ENCODE measurements at places on chromosomes 5 and 9.

DNA sequence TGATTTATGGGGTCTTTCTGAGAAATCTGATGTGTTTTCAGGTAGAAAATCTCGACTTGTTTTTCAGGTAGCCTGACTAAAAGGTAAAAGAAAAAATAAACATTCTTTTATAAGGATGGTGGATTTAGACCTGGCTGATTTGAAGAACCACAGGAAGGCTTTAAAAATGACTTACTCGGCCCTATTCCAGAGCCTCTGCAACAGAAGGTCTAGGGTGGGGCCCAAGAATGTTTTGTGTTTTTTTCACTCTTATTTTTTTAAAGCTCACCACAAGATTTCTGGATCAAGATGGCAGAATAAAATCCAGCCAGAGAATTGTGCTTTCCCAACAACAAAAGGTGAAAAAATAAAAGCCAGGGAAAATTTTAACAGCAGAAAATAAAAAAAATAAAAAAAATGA, 59.1 kb downstream of the FNBP1 start:
- DNase-seq: no peak

DNA sequence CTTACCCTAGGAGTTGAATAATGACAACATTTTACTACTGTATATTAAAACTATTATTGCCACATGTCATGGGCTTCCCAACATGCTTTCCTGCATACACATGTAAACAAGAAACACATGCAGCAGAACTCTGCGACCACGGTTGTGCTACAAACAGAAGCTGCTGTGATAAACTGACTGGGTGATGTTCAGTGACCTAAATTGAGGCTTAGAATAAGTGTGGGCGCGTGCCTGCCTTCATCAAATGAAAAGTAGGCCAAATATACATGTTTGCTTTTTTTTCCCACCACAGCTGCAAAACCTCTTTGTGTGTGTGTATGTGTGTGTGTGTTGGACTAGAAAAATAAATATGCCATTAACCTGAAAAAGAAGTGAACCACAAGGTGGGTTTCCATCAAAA, 1202.1 kb downstream of the PTPRD start:
- DNase-seq: no peak

- DNase-seq: no peak
Observed at GRCh38 chr9:99261923-99262322, 39.8 kb downstream of the SEC61B start.

- DNase-seq: no peak
Observed at GRCh38 chr9:16150501-16150900, 597.7 kb downstream of the CCDC171 start.

GRCh38 chr9:33046061-33046460, 21.0 kb downstream of the DNAJA1 start:
- DNase-seq: no peak

- DNase-seq: peak; percentile 47
Observed at GRCh38 chr9:128099932-128100491, 27.5 kb downstream of the PTGES2 start.

- no peak for DNase-seq
Observed at GRCh38 chr5:53239301-53239990, 129.9 kb upstream of the MOCS2 start.

- no peak for DNase-seq
Observed at GRCh38 chr9:71498691-71499090, 269.6 kb downstream of the CEMIP2 start.

- DNase-seq: no peak
Observed at GRCh38 chr9:76987594-76988200, 31.8 kb upstream of the FOXB2 start.

- no peak for DNase-seq
Observed at GRCh38 chr9:73996844-73997243, 500.3 kb upstream of the RORB start.

GRCh38 chr9:130667120-130667435, 2.7 kb downstream of the PRDM12 start:
- no peak for DNase-seq

- DNase-seq: peak; percentile 74
Observed at GRCh38 chr5:91307048-91307447, 76.1 kb downstream of the ARRDC3 start.

DNA sequence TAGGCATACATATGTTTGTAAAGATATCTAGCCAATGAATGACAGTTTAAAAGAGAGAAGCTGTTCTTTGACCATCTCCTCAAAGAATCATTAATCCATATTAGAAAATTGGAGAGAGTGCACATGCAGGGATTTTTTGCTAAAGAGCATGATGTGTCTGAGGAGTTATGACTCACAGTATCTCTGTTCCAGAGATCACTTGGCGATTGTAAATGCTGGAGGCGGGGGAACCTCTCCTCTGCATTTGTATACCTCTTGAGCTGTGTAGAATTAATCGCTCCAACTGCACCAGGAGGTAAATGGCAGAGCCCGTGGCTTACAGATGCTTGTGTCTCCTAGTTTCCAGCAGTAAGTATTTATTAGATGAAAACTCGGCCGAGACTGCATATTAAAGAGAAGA, 3.6 kb upstream of the SPATA31D1 start:
- DNase-seq: no peak

DNA sequence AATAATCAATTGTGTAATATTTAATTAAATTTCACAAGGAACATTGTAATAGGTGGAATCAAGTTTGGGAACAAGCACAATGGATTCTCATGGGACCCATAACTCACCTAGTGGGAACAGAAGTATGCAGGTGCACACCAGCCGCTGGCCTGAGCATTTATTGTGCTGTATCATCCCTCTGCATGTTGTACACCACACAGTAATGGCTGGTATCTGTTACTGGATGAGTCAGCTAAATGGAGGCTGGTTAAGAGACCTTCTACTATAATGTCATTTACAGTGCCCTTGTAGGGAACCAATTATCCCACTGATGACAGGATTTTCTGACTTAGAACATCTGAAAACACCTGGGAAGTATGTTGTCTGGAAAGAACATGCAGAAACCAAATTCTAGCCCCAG, 3.2 kb upstream of the MAP3K1 start:
- DNase-seq: no peak

- no peak for DNase-seq
Observed at GRCh38 chr9:135825435-135826187, 81.7 kb downstream of the CAMSAP1 start.

DNA sequence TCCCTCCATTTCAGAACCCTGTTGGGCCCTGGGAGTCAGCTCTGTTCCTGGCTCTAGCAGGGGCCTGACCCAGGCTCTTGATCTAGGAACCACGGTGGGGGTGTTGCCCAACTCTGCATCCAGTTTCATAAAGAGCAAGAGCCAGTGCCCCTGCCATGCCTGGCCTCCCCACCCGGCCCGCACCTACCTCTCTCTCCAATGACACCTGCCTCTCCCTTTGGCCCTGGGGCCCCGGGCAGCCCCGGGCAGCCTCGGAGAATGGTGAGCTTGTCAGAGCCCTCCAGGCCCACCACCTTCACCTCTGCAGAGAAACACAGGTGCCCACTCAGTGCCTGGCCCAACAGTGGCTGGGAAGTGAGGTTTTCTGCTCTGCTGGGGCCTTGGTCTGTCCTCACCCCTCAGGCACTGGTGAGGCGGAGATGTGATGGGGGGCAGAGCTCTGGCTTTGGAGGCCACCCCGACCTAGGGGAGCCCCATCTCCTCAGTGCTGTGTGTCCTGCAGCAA, 1.5 kb downstream of the FCN1 start:
- peak; percentile 7 for DNase-seq

GRCh38 chr9:89361031-89361430, 42.7 kb downstream of the SECISBP2 start:
- DNase-seq: no peak

- no peak for DNase-seq
Observed at GRCh38 chr9:36433386-36433785, 33.3 kb upstream of the RNF38 start.

- no peak for DNase-seq
Observed at GRCh38 chr5:128362370-128362769, 175.7 kb downstream of the FBN2 start.

DNA sequence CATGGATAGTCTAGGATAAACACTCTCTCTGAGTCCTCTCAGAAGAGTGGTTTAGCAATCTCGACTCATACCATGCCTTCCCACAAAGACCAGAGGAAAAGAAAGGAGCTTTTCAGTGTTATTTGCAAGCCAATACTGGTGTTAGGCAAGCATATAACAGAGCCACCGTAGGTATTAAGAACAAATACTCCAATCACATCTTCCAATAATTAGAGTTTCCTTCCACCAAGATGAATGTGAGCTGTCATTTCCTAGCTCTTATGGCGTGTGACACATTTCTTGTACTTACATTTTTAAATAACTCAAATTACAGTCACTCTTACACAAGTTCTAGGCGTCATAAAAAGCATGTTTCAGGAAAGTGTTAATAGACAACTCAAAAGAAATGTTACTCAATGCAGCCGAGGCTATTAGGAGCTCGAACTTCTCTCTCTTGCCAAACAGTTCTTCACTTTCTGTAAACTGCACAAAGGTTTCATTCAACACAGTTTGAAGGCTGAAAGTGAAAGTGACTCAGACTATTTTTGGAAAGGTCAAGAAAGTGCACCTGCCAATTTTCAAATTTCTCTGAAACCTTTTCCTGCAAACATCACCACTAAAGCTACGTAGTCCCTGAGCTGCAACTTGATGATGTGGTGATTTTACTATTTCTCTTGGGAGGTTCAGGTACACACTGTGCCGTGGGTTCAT, 153.8 kb downstream of the AUH start:
- no peak for DNase-seq

GRCh38 chr9:34568133-34568532, 21.4 kb downstream of the CNTFR start:
- no peak for DNase-seq

DNA sequence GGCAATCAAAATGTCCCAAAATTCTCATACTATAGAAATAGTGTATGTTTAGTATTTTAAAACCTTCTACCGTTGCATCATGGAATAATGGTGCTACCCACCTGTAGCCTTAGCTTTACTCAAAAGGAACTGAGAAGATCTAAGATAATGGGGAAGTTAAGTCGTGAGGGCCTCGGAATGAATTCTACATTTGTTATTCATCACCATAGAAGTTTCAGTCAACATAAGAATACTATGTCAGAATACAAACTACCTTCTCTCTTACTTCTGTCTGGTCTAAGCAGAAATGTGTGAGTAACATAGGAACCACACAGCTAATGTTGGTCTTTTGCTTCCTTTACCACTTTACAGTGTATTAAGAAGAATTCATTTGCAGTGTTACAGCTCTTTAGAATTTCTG, 43.2 kb downstream of the RFK start:
- DNase-seq: no peak

DNA sequence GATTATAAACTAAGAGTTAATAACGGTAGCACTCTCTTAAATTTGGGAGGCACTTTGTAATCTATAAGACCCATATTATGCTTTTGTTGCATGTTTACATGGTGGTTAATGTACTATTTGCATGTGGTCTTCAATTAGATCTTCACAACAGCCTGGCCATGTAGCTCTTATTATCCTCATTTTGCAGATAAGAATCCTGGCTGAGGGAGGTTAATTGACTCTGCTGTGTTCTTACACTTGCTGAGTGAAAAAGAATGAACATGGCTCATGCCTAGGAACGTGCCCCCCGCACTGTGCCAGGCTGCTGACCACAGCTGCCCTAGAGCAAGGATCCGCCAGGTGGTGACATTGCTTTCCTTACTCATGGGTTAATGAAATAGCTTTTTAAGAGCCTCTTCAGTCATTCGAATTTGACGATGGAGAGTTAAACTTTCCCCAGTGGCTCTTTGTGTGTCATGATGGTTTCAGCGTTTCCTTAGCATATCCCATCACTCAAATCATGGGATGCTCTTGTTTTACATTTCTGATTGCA, 97.9 kb downstream of the CDH6 start:
- DNase-seq: no peak

GRCh38 chr5:123450114-123450513, 26.9 kb upstream of the CEP120 start:
- no peak for DNase-seq

DNA sequence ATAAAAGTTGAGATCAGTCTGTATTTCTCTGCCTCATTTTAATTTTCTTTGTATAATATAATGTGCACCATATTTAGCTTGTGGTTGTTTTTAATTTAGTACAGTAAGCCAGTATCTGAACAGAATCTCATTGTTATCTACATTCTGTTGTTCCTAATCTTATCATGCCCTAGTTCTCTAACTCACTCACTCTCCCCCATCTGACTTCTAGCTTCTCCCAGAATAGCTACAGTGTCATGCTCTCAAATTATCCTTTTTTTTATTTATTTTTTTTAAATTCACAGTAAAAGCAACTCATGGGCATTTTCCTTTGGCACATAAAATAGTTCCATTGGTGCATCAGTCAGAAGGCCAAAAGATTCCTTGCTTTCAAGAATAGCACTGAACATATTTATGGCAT, 156.6 kb downstream of the TRPM3 start:
- DNase-seq: no peak

- DNase-seq: no peak
Observed at GRCh38 chr5:44150075-44150723, 239.0 kb downstream of the FGF10 start.

GRCh38 chr5:80348171-80348570, 28.4 kb downstream of the SPZ1 start:
- no peak for DNase-seq

GRCh38 chr5:98173334-98173733, 600.1 kb upstream of the RGMB start:
- no peak for DNase-seq

GRCh38 chr9:123964761-123965160, 34.8 kb upstream of the DENND1A start:
- no peak for DNase-seq

DNA sequence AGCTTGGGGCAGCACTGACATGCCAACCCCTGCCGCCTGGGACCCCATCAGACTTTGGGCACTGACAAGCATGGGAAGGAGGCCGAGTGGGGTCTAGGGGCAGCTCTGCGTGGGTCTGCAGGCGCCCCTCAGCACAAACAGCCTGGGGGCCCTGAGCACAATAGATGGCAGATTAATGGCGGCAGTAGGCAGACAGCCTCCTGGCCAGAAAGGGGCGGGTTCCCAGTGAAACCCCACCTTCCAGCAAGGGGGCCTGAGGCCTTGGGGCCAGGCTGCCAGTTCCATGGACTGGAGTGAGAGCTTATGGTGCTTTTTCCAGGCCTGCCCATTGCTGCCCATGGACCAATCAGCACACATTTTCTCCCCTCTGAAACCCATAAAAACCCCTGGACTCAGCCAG, 2031.2 kb downstream of the EFNA5 start:
- no peak for DNase-seq

DNA sequence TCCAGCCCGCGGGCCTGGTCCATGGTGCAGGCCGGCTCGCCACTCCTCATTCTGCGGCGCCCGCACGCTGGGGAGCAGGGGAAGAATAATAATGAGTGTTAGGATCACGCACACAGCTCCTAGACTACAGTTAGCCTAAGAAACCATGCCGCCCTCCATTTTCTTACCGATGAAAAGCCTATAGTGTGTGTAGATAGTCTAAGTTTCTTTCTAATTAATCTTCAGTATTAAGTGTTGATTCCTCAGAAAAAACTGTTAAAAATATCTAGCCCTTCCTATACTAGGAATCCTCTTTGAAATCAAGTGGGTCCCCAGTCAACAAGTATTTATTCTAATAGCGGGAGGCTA, 9.3 kb downstream of the ZBED3 start:
- no peak for DNase-seq

- DNase-seq: no peak
Observed at GRCh38 chr5:66872736-66873331, 276.6 kb downstream of the MAST4 start.

Measured in femur (tissue), 1 donor.